ENCODE measurements at places on chromosomes 11 and 22.

DNA sequence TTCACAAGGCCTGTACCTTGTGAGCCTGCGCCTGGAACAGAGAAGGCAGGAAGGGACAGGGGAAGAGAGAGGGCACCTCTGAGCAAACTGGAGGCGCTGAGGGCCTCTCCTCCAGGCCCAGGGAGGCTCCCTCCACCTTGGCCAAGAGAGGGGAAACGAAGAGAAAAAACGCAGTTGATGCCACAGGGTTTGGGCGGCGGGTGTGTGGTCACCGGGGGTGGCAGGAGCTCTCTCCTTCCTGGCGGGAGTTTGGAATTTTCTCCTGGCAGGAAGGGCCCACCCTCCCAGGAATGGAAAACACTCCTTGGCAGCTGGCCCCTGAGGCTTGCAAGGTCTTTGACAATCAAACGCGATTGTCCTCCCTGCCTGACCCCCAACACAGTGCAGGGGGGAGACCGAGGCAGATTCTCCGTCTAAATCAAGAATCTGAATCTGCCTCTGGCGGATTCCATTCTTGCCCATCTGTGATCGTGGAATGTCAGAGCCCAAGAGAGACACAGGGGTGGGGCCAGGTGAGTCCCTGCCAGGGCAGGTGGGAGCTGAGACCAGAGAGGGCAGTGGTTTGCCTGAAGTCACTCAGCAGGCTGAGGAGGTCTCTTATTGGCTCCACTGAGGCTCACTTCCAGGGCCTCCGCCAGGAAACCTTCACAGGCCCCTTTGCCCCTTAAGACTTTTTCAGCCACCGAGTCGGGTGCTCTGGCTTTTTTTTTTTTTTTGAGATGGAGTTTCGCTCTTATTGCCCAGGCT lies 21.0 kb downstream of the RPL3 start:
- DNase-seq = no peak

- no peak for DNase-seq
Measured at GRCh38 chr22:20421507-20421874, 16.1 kb downstream of the SCARF2 start.

DNA sequence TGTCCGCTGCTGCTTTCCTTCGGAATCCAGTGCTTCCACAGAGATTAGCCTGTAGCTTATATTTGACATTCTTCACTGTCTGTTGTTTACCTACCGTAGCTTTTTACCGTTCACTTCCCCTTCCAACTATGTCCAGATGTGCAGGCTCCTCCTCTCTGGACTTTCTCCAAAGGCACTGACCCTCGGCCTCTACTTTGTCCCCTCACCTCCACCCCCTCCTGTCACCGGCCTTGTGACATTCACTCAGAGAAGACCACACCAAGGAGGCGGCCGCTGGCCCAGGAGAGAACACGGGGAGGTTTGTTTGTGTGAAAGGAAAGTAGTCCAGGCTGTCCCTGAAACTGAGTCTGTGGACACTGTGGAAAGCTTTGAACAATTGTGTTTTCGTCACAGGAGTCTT lies 15.4 kb upstream of the ST14 start:
- DNase-seq = no peak

GRCh38 chr11:75023446-75024067 lies 34.8 kb downstream of the NEU3 start:
- DNase-seq = no peak

DNA sequence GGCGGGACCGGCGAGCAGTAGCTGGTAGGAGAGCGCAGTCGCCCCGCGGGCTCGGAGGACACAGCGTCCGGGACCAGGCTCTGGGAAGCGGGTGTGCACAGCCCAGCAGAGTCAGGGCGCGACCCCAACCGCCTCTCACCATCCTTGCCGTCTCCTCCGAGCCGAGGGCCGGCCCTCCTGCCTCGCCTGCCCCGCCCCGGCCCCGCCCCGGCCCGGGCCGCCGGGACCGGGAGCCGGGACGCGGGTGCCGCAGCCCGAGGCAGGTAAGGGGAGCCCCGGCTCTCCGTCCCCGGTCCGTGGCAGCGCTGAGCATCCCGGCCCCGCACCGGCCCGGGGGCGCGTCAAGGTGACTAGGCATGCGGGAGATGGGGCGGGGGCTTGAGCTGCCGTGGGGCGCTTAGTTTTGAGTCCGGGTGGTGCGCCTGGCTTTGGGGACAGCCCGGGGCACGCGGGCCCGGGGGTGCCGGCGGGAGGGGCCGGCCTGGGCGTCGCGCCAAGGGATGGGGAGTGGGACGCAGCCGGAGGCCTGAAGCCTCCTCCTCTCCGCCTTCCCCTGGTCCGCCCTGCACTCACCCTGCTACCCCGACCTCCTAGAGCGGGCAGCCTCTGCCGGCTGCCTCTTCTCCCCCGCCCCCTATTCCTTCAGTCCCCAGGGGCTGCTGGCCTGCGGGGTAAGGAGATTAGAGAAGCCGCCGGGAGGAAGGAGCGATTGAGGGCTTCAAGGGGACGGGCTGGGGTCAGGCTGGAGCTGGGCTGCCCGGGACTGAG lies at the start of gene ABCG4:
Gene ABCG4, plus strand, starts transcription at position 35 of the 768 bp plus-strand sequence. CDS start 914 bp downstream, outside the sequence.
- no peak for DNase-seq

- DNase-seq = no peak
Measured at GRCh38 chr11:132610216-132610615, 922.1 kb downstream of the OPCML start.
